GDM1 (cell line): ENCODE measurements at places on chromosomes 16 and 17.
A peak's percentile ranks its signal among the peaks of the same experiment; 100 is the strongest.

GRCh38 chr17:41987642-41988041 lies 21.0 kb downstream of the CNP start:
- DNase-seq: no peak

GRCh38 chr17:1455291-1455796 lies 688 bp downstream of the CRK start:
- no peak for DNase-seq

- no peak for DNase-seq
These were observed 54.2 kb downstream of the SREBF1 start for GRCh38 chr17:17782523-17783115.

GRCh38 chr17:34178092-34178491 lies 77.0 kb upstream of the CCL2 start:
- DNase-seq: no peak

- DNase-seq: no peak
These were observed 285.0 kb upstream of the ERCC4 start for GRCh38 chr16:13634959-13635358.

GRCh38 chr16:68345351-68345810 lies 34.6 kb downstream of the PRMT7 start:
- DNase-seq: no peak

DNA sequence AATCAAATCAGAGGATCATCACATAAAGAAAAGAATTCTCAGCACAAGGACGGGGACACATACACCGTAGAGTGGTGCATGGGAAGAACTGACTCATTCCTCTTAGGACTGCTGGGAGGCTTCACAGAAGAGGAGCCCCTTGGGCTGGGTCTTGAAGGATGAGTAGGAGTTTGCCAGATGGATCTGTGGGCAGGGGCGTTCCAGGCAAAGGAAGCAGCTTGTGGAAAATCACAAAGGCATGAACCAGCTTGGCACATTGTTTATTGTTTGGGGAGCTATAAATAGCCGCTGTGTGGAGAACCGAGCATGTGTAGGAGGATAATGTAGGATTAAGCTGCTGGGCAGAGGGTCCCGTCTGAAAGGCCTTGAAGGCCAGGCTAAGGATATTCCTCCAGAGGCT lies 5.1 kb upstream of the SLC16A11 start:
- DNase-seq: no peak

DNA sequence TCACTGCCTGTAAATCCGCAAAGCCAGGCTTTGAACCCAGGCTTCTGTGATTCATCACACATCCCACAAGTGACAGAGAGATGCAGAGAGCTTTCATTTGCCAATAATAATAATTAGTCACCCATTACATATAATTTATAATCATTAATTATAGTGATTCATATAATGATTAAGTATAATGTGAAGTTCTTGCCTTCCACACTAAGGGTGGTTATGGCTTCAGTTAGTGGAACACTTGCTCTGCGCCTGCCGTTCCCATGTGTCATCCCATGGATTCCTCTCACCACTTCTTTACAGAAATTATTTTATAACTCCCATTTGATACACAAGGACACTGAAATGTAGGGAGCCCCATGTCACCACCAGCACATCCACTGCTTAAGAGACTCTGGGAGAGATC lies 39.8 kb upstream of the XYLT1 start:
- no peak for DNase-seq

DNA sequence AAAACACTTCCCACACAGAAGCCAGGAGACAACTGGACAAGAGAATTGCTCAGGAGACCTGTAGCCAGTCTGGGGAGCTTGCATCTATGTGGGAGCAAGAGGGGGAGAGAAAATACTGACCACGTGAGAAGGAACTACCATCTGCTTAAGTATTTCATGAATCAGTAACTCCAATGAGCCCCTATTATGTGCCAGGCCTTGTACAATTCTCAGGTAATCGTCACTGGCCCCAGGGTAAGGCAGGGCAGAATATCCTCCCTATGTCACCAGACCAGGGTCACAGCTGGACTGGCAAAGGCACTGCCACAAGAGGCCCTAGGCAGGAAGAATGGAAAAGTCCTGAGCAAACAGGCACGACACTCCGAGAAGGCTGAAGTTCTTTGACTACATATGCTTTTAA lies 25.9 kb downstream of the USP7 start:
- DNase-seq: no peak

DNA sequence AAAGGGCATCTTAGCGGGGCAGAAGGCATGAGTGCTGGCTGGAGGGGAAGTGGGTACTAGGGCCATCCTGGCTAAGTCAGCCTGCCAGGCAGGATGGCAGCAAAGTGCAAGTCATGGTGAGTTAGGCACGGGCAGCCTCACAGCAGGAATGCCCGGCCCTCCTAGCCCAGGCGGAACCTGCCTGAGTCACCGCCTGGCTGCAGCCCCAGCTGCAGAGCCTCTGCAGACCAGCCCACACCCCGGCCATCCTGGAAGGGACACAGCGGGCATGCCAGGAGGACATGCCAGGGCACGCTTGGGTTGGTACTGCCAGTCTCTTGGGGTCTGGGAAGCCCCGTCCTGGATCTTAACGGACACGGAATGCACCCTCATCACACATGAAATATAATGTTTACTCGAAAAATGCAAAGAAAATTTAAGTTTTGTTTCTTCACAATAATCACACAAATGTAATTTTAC lies 5.0 kb upstream of the ALDH3A1 start:
- DNase-seq: peak; percentile 63

DNA sequence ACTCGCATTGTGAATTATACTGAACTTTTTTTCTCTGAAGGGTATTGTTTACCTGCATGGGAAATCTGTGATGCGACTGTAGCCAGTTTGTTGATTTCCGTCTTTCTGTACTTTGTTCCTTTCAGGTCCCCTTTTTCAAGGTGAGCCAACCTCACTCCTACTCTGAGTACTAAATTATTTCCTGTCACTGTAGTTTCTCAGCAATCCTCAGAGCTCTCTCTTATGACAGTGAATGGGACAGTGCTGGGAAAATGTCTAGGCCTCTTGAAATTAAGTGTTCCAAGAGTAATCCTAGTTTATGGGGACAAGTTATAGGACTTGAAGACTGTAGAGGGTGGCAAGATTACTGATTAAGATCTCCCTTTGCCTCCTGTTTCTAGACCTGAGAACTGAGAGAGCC lies 167.6 kb downstream of the CNTNAP4 start:
- DNase-seq: no peak

DNA sequence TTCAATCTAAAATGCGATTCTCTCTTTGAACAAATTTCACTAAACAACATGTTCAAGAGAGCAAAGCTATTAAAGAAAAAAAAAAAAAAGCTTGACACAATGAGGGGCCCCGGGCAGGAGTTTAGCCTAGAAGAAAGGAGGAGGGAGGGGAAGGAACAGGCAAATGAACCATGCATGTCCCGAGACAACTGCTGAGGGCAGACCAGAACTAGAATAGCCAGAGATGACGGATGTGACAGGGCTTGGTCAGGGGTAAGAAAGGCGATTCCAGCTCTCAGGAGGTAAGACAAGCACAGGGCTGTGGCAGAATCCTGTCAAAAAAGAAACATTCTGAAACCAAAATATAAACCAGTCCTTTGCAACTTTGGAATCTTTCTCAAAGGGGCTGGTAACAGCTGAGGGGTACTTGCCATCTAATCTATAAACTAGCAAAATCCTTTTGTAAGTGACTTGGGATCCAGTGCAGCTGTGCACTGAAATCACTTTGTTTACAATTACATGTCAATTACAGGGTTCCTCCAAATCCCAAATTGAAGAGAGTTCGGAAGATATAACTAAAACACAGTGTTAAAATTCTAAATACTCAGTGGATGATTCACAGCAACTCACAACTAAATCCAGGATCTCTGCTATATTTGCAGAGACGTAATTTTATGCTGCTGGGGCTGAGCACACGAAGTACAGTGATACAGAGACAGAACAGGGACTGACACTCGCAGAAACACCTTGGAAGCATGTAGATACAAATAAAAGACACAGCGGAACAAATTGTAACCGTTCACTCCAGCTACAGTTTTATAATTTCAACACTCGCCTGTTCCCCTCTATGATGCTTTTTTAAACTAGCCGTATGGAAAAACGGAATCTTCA lies 567.4 kb upstream of the ZFHX3 start:
- DNase-seq: no peak

DNA sequence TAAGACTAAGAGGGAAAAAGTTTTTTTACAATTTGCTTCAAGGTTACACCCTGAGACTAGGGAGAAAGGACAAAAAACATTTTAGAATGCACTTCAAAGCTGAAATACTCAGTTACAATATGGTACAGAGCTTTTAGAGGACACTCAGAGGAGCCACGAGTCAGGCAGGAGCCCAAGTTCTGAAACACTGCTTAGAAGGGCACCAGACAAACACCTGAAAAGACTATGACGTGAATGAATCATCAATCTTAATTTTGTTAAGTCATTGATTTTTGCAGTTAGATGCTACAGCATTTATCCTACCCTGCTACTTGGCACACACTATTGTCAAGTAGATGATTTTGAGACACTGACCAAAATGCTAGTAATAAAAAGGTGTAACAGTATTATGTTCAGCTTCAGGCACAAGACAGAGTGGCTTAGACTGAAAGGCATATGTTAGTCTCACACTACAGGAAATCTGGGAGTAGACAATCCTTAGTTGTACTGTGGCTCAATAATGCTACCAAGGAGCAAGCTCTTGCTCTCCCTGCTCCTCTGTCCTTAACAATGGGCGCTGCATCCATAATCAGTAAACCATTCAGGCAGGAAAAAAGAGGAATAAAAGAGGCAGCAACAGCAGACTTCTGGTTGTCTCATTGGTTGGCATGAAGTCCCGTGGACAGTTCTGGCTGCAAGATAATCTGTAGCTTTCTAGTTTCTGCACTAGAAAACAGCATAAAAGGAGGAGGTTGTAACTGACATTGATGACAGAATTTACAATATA lies 151.8 kb downstream of the ABCA8 start:
- DNase-seq: no peak

- no peak for DNase-seq
These were observed 15.5 kb upstream of the CDH15 start for GRCh38 chr16:89155851-89156739.

GRCh38 chr16:89693931-89694783 lies 7.3 kb downstream of the SPATA2L start:
- DNase-seq: no peak

GRCh38 chr17:14317383-14317782 lies 16.5 kb downstream of the HS3ST3B1 start:
- DNase-seq: no peak
